ENCODE measurements at places on chromosomes 2 and 18.

- no peak for DNase-seq
Observed at GRCh38 chr2:15675456-15676195, 84.0 kb downstream of the DDX1 start.

- DNase-seq: no peak
Observed at GRCh38 chr2:139631966-139632365, 851.8 kb upstream of the NXPH2 start.

DNA sequence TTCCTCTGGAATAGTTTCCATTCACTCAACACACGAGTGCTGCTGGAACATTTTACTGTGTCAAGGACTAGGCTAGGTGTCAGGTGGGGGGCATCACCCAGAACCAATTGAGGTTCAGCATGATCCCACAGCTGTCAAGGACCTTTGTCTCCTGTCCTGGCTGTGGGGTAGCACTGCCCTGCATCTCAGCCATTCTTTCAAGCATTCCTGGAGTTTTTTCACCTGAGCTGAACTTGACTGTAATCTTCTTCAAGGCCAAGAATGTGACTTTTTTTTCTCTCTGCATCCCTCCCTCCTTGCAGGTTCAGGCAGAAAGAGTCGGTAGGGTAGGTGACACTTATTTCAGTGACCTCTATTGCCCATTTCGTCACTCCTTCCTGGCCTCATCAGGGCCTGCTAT, 3.5 kb downstream of the MAPK4 start:
- DNase-seq: no peak

- DNase-seq: no peak
Observed at GRCh38 chr2:120517751-120518469, 172.0 kb downstream of the INHBB start.

DNA sequence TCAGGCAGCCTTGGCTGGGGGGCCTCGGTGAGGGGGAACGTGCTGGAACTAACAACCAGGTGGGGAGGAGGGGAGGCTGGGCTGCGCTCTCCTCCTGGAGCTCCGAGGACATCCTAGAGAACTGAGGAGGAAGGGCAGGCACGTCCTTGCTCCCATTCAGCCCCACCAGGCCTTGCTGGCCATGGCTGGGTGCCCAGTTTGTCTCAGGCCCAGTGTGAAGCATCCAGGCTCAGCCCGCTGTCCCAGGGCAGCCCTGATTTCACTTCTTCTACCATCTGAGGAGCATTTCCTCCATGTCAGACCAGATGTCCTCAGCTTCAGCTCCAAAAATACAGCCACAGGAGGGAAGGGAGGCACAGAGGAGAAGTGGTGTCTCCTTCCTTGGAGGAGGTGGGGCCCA, 125.4 kb downstream of the CELF4 start:
- DNase-seq: no peak

DNA sequence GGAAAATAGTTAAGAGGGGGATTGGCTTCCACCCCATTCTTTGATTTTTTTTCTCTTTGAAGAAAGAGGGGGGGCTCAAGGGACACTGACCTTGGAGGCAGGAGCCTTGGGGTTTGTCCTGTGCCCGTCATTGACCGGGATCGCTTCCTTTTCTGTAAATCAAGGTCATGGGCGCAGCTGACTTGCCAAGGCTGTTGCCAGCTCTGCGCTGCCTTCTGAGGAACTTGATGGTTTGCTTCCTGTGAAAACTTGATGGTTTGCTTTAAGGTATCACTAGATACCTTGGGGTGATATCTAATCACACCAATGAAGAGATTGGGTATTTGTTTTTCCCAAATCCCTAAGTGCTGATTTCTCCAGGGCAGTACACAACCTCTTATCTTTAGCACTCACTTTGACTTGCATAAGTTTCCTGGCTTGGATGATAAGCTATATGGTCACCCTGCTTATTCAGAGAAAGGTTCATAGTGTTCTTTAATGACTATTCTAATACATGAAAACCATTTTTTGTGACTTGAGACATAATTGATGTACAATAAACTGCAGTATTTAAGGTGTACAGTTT, 56.0 kb downstream of the DGKD start:
- DNase-seq: no peak

DNA sequence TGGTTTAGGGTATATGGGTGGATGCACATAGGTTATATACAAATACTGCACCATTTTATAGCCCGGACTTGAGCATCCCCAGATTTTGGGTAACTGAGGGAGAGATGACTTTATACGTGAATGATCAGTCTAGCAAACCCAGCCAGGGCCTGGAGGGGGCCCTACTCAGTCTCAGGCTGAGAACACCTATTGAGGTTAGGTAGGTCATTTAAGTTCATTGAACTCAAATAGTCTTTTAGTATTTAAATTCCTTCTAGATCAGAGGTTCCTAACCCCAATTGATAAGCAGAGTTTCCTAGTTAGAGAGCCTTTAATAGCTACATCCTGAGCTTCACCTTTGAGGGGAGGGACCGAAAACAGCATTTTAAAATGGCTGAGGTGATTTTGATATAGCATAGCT, 487.0 kb downstream of the DCC start:
- DNase-seq: no peak

DNA sequence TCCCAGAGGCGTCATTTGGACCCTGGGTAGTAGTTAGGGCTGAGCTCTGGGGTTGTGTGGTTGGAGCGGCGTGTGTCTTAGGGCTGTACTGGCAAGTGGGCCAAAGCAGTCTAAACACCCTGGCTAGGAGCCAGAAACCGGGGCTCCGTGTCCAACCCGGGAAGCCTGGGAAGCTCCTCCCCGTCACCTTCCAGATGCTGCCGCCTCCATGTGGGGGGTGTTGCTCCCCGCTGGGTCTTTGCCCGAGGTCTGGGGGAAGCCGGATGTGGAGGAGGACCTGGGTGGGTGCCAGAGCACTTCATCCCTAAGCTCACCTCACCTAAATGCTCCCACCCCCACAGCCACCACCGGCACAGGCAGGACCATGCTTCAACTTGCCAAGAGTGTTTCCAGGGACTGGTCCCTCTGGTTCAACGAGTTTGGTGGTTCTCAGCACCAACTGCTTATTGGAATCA, 25.4 kb downstream of the TET3 start:
- DNase-seq: no peak

DNA sequence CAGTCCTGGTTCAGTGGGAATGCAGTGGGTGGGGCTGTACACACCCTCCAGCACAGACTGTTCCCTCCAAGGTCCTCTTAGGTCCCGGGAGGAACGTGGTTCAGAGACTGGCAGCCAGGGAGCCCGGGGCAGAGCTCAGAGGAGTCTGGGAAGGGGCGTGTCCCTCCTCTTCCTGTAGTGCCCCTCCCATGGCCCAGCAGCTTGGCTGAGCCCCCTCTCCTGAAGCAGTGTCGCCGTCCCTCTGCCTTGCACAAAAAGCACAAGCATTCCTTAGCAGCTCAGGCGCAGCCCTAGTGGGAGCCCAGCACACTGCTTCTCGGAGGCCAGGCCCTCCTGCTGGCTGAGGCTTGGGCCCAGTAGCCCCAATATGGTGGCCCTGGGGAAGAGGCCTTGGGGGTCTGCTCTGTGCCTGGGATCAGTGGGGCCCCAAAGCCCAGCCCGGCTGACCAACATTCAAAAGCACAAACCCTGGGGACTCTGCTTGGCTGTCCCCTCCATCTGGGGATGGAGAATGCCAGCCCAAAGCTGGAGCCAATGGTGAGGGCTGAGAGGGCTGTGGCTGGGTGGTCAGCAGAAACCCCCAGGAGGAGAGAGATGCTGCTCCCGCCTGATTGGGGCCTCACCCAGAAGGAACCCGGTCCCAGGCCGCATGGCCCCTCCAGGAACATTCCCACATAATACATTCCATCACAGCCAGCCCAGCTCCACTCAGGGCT, 17.5 kb upstream of the FAHD2A start:
- no peak for DNase-seq

DNA sequence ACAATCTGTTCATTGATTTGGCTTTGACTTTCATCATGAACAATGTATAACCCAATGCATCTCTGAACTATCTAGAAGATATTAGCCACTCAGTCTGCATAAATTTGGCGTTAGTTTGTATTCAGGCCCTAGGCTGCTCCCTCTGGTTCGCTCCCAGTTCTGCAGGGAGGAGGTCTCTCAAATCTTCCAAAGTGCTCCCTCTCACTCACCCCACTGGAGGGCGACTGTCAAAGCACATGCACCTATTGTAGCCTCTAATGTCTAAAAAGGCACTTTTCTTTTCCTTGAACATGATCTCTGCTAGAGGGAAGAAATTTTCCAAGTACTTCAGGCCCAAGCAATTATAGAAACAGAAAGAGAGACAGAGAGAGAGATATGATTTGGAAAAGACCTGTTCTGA, 291.5 kb downstream of the TDRD15 start:
- DNase-seq: no peak

DNA sequence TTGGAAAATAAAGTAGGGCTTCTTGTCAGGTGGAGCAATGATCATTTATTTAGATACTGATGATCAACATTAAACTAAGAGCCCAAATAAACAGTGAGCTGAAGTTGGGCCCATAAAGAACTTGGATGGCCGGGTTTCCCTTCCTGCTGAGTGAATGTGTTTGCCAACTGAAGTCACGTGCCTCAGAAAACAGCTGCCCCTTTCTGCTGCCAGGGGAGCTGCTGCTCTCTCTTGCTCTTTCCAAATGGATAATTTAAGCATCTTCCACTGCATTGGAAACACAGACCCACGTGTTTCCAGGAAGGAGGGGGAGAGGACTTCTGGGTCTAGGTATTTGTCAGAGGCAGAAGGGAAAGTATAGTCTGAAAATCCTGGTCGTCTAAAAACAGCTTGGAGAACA, 22.9 kb upstream of the NCKAP5 start:
- DNase-seq: no peak

GRCh38 chr2:231679908-231680284, 28.4 kb upstream of the PTMA start:
- DNase-seq: no peak

GRCh38 chr2:1682181-1682440, 62.2 kb downstream of the PXDN start:
- no peak for DNase-seq

DNA sequence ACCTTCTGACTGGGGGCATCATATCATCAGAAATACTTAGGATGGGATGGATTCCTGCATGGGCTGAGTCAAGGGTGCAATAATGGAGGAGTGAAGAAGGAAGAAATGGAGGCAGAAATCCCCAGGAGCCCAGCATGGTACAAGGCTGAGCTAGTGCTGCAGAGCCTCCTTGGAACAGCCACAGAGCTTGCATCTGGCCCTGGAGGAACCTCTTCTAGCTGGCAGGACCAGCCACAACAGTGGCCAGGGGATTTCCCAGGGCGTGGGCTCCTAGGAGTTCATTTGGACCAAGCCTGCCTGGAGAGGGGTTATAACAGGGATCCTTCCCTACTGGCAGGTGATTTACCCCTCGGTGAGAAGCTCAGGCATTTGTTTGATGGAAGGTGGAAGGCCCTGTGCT, 4.7 kb upstream of the IL37 start:
- DNase-seq: no peak

Data from stimulated activated CD8-positive, alpha-beta memory T cell treated with anti-CD3 and anti-CD28 coated beads, Interleukin-7, amount 100 ng/mL, for 1 hour (primary cell).